ENCODE measurements at places on chromosomes 16 and 17. TPM values are rescaled to one million over a fixed set of nuclear protein-coding genes. Genes with fewer than 3 reads are reported as not detected.

- DNase-seq: no peak
These were observed 1.4 kb downstream of the RHBDL1 start for GRCh38 chr16:676913-677312.

GRCh38 chr17:30956764-30957374 is 14.0 kb upstream of the RNF135 start:
- no peak for DNase-seq

GRCh38 chr17:17570798-17571716 is 20.5 kb downstream of the PEMT start:
- no peak for DNase-seq

LDAF1 gene
- 67.4 TPM for total RNA-seq

GRCh38 chr17:71933306-71933705 is 187.5 kb upstream of the SOX9 start:
- DNase-seq: no peak

DNA sequence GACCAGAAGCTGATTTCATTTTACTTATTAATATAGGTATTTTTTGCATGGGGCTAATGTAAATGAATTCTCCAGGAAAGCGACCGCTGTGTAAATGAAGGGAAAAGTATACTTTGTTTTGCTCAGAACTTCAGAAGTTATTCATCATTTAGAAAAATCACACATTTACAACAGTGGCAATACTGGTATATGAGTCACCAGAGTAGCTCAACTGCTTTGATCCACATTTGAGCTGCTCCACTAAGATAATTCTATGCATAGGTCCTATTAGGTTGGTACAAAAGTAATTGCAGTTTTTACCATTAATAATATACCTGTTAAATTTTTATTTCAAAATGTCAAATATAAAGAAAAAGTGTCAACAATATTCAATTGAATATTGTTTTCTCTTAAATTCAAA is 22.9 kb upstream of the DYNLRB2 start:
- DNase-seq: no peak

- DNase-seq: no peak
These were observed 719.7 kb upstream of the CDH8 start for GRCh38 chr16:62755938-62756337.

- DNase-seq: no peak
These were observed 1483.0 kb downstream of the CDH8 start for GRCh38 chr16:60553090-60553757.

GRCh38 chr17:74135391-74136167 is 67.9 kb upstream of the RPL38 start:
- no peak for DNase-seq

GRCh38 chr17:46141645-46142044 is 51.6 kb downstream of the KANSL1 start:
- no peak for DNase-seq

DNA sequence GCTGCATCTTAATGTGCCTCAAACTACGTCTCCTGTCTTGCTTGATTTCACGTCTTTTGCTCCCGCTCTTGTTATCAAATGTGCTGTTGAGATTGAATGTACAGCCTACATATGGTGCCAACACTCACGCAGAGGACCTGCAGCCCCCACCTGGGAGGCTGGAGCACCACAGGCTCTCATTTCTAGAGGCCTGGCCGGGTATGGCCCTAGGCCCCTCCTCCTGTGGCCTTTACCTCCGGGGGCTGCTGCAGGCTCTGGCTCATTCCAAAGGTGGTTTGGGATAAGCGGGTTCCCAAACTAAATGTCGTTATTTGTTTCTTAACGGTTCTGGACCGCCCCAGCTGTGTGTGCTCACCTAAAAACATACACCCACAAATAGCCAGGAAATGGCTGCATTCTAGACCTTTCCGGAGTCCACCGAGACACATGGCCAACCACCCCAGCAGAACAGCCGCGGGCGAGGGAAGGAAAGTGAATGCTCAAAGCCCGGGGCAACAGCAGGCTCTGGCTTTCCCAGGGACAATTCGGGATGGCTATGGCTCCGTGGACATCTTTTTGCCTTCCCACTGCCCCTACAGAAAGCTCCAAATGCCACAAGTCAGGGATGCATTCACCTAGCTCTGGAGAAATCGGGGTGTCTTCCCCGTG is 105.9 kb downstream of the ENGASE start:
- no peak for DNase-seq

- no peak for DNase-seq
These were observed 11.5 kb upstream of the ATXN1L start for GRCh38 chr16:71834291-71834690.

- no peak for DNase-seq
These were observed 495.0 kb upstream of the HSBP1 start for GRCh38 chr16:83312718-83313245.

DNA sequence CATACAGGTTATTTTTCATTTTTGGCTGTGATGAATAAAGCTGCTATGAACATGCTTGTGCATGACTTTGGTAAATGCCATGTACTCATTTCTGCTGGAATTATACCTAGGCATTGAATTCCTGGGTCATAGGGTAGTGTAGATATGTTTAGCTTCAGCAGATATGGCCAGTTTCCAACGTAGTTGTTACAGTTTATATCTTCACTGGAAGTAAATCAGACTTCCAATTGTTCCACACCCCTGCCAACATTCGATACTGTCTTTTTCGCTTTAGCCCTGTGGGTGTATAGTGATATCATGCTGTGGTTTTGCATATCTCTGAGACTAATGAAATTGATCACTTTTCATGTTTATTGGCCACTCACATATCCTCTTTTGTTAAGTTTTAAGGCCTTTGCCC is 50.4 kb downstream of the ARHGAP27 start:
- DNase-seq: no peak

GRCh38 chr17:67629971-67630320 is 87.8 kb upstream of the NOL11 start:
- DNase-seq: peak; percentile 25

CACNG3 gene
- not detected for total RNA-seq

- DNase-seq: no peak
These were observed 46.5 kb downstream of the TEX2 start for GRCh38 chr17:64216338-64217248.

HSD17B1 gene
- 0.44 TPM for total RNA-seq

Data from glomerular endothelial cell (primary cell).